ENCODE measurements at places on chromosomes 11 and 22.

DNA sequence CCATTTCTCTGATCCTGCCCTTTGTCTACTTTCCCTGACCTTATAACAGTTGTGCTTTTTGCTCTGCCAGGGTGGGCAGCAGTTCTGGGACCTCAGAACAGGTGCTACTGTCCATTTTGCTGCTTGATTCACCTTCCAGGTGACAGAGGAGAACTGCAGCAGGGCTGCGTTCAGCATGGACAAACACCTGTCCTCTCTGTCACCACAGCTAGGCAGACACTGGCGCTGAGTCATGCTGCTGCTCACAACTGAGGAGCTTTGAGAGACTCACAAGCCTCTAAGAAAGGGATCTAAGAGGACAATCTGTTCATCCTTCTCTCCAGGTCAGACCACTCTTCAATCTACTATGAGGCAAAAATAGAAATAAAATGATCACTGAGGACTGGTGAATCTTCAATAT lies 1144.5 kb upstream of the CCDC90B start:
- no peak for DNase-seq

DNA sequence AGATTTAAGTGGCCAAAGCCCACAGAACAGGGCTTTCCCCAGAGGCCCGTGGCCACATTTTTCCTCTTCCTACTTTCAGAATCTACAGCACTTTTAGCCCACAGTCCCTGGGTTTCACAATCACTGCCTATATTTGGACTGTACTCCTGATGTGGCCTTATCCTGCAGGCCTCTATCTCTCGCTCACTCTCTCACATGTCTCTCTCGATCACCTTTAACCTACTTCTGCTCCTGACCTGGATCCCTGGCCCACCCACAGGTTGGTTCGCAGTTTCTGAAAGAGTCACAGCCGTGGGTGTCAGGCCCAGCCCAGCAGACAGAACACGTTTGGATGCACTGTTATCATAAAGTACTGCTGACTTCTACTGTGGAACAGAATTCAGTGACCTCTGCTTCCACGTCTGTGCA lies 55.5 kb downstream of the LARGE1 start:
- DNase-seq = no peak

GRCh38 chr11:57410287-57410686 lies 16.6 kb downstream of the SLC43A3 start:
- no peak for DNase-seq

DNA sequence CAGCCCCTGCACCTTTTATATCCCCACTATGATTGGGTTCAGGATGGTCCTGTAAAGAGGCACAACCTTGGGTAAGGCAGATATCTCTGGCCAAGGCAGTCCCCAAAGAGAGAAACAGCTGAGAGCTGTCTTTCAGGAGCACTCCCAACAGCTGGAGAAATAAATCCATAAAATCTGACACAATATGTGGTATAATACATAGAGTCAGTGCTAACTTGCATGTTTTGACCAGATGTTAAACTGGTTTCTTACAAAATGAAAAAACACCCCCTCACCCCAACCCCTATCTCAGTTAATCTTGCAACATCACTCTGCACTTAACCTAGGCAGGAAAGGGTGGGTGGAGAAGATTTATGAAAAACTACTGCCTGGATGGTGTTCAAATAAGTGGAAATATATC lies 44.0 kb upstream of the C11orf87 start:
- DNase-seq = no peak

DNA sequence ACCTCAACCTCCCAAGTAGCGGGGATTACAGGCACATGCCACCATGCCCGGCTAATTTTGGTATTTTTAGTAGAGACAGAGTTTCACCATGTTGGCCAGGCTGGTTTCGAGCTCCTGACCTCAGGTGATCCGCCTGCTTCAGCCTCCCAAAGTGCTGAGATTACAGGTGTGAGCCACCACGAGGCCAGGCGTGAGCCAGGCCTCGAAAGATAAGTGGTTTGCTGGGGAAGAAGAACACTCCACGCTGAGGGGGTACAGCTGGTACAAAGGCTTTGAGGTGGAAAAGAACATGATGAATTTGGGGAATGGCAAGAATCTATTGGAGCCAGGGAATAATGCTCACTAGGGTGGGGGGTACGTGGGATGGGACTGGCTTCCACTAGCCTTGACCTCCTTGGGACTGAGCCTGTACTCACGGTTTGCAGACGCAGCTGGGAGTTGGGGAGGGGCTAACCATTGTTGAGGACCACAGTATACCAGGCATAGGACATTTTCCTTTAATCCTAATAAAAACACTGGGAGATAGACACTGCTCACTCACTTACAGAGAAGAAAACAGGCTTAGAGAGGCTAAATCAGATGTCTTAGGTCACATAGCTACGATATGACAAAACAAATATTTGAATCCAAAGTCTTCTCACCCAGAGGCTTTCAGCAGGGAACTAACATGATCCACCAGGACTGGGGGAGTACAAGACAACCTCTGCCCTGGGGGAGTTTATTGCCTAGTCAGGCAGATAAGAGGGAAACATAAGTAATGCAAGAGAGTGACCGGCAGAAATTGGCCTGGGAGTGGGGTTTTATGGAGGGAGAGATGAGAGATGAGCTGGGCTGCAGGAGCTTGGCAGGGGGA lies 4.9 kb downstream of the SLCO2B1 start:
- DNase-seq = no peak

DNA sequence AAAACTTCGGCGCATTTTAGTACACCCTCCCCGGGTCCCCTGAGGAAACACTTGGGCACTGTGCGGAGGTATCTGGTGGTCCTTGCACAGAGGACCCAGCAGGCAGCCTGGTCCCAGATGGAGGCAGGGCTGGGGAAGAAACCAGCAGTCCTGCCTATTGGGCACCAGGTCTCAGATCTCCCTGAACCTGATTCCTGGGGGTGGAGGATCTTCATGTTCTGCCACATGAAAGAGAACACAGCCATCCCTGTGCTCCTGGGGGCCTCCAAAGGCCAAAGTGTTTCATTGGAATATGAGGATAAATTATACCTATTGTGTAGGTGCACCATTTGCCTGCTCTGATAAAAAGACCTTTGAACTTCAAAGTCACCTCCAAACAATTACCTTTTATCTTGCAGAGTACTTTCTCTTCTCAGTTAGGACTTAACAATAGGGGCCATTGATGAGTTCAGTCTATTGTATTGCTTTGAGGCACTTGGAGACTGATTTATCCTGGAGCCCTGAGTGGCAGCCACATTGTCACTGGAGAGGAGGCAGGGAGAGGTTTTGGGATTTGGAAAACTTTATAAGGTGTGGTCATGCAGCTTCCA lies 1.8 kb downstream of the RCN1 start:
- no peak for DNase-seq

- no peak for DNase-seq
These were observed 128.5 kb downstream of the CD44 start for GRCh38 chr11:35267504-35267903.

DNA sequence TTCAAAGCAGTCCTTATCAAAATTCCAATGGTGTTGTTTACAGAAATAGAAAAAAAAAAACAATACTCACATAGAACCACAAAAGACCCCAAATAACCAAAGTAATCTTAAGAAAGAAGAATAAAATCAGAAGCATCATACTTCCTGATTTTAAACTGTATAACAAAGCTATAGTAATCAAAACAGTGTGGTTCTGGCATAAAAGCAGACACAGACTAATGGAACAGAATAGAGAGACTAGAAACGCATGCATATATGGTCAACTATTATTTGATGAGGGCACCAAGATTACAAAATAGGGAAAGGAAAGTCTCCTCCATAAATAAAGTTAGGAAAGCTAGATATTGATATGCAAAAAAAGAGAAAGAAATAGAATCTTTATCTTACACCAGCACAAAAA lies 120.1 kb upstream of the TEAD1 start:
- DNase-seq = no peak

GRCh38 chr11:43567396-43567975 lies 113.1 kb upstream of the HSD17B12 start:
- no peak for DNase-seq

GRCh38 chr11:72751116-72752087 lies 806 bp downstream of the ARAP1 start:
- DNase-seq = no peak

DNA sequence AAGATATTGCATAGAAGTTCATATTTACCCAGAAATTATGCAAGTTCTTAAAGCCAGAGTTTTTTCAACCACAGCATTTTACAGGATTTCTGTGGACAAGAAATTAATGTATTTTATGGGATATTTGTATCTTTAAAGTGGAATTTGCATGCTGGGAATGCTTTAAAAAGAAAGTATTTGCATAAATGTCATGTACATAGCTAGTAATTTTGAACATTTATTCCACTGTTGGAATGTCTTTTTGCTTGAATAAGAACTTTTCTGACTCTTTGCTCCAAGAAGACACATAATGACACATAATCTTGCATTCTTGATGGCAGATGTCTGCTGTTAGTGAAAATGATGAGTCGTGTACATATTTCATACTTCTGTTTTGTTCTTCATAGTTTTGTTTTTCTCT lies 66.6 kb downstream of the ATXN10 start:
- no peak for DNase-seq

- no peak for DNase-seq
These were observed 110.5 kb downstream of the MICAL3 start for GRCh38 chr22:17913801-17914347.

- DNase-seq = peak; percentile 2
These were observed 2.3 kb upstream of the ST3GAL4 start for GRCh38 chr11:126352934-126353801.

GRCh38 chr11:68447015-68447801 lies 13.3 kb upstream of the PPP6R3 start:
- DNase-seq = peak; percentile 76

Measured in right lobe of liver (tissue), 6 donors.